ENCODE measurements at places on chromosomes 11 and 22.
A peak's percentile ranks its signal among the peaks of the same experiment; 100 is the strongest.

GRCh38 chr22:50074056-50074455 lies 11.2 kb downstream of the MLC1 start:
- no peak for DNase-seq

- no peak for DNase-seq
Measured at GRCh38 chr11:65381716-65382032, 772 bp downstream of the SLC25A45 start.

DNA sequence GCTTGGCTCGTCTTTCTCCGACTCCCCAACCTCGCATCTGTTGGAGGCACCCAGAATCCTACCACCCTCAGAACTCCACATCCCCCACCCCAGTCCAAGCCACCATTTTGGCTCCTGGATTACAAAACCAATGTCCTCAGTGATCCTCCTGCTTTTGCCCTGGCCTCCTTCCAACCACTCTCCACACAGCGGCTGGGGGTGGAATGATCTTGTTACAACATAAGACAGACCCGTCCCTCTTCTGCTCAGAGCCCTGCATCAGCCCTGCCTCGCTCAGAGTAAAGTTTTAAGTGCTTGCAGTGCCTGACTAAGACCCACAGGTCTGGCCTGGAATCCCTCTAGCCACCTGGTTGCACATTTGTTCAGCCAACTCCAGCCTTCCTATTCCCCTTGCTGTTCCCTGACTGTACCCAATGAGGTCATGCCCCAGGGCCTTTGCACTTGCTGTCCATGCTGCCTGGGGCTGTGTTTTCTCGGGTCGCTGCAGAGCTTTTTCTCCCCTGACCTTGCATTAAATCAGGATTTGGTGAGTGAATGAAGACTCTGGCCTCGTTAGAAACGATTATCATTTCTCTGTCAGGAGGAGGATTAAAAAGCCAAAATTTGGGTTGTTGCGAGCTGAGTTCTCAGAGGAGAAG lies 67.3 kb downstream of the IGF2 start:
- no peak for DNase-seq

GRCh38 chr11:120774591-120775386 lies 249.1 kb upstream of the TBCEL start:
- no peak for DNase-seq

GRCh38 chr22:17920992-17921650 lies 103.2 kb downstream of the MICAL3 start:
- no peak for DNase-seq

DNA sequence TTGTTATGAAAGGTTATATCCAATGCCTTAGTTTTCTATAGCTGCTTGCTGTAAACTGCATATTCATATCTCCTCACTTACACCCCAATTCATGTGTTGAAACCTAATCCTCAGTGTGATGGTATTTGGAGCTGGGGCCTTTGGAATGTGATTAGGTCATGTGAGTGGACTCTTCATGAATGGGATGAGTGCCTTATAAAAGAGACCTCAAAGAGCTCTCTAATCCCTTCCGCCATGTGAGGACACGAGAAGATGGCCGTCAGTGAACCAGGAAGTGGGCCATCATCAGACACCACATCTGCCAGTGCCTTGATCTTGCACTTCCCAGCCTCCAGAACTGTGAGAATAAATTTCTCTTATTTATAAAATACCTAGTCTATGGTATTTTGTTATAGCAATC lies 79.3 kb downstream of the CYP2R1 start:
- no peak for DNase-seq

GRCh38 chr11:31326470-31327148 lies 42.9 kb downstream of the DCDC1 start:
- no peak for DNase-seq

DNA sequence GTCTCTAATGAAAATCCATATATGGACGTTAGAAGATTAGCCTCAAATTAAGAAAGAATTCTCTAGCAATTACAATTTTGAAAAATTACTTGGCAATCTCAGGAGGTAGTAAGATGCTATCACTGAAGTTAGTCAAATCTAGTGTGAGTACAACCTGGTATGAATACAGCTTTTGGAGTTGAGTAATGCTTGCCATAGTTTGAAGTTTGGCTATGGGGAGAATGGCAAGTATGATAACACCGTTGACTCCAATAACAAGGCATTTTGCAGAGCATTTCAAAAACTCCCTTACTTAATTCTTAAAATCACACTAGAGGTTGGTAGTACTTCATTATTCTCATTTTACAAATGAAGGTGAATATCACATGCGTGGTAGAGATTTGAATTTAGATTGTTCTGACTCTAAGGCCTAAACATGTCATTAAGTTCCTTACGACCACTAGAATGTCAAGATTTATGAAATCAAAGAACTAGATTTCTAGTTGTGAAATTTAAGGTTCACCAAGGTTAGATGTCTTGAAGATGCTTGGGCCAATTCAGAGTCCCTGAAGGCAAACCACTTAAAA lies 355.4 kb downstream of the ETS1 start:
- DNase-seq, result no peak

DNA sequence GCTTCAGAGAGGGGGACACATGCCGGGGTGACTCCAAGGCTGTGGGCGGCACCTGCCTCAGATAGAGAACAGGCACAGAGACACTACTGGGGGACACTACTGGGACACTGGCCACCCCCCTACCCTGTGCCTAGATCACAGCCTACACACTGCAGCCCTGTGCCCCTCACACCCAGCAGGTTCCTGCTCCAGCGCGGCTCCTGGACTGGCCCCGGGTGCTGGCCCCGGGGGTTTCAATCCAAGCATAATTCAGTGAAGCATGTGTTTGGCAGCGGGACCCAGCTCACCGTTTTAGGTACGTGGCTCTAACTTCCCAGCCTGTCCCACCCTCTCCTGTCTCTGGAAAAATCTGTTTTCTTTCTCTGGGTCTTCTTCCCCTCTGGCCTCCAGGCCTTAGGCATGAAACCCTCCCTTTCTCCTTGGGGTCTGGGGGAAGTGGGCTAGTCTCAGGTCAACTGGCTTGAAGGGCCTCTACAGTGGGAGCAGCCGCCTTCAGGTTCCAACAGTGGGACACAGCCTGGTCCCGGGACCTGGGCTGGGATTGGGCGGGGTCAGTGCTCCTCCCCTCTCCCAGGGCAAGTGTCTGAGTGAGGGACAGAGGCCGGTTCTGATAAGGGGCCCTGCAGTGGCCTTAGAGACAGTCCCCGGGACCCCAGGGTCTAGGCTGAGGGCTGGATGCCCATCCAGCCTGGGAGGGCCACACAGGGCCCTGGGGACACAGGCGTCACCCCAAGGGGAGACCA lies 98.8 kb downstream of the CRYBB2 start:
- DNase-seq, result no peak

GRCh38 chr11:116339306-116340098 lies 433.3 kb downstream of the BUD13 start:
- DNase-seq, result no peak

GRCh38 chr11:46641639-46642038 lies 24.3 kb downstream of the ATG13 start:
- no peak for DNase-seq

DNA sequence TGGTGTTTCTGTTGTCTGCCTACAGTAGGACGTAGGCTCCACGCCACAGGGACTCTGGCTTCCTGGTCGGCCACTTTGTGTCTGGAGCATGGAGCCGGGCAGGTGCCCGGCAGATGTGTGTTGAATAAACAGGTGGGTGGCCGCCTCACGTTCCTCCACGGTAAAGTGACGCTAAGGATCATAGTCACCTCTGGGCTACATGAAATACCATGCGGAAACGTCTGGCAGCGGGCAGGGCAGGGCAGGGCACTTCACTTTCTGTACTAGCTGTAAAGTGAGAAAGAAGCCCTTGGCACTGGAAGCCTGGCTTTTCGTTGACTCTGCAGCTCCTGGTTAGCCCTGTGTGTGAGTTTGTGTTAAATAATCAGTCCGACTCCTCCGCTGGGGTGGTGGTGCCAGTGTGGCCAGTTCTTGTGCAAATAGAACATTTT lies 52.4 kb downstream of the MCM5 start:
- no peak for DNase-seq

- DNase-seq, result no peak
Measured at GRCh38 chr11:93905384-93905783, 55.0 kb upstream of the VSTM5 start.

DNA sequence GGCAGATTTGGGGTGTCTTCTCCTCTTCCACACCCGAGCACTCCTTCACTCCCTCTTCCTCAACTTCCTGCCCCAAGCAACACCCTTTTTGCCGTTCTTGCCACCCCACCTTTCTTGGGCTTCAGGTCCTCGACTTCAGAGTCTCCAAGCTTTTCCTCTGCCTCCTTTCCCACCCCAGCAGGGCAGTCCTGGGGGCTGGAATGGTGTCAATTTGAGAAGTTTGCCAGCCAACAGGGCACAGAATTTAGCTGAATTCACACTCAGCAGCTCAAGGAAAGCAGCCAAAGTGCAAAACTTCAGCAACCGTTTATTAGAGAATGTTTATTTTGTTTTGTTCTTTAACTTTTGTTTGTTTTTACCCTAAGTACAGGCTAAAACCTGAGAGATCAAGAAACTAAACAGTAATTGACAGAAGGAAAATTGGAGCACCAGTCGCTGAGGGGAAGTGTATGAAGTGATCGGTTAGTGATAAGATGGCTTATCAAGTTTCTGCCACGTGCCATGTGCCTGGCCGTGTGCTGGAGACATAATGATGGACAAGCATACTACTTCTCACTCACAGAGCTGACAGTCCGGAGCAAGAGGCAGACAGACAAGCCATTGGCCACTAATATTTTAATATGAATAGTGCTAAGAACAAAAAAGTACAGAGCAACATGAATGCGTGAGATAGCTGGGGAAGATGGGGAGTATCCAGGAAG lies 44.4 kb downstream of the AHNAK start:
- DNase-seq, result no peak

- DNase-seq, result no peak
Measured at GRCh38 chr22:32880061-32880460, 78.6 kb downstream of the TIMP3 start.

- DNase-seq, result no peak
Measured at GRCh38 chr11:30508594-30508993, 77.6 kb downstream of the MPPED2 start.

- no peak for DNase-seq
Measured at GRCh38 chr11:129143335-129143734, 48.8 kb downstream of the ARHGAP32 start.

- no peak for DNase-seq
Measured at GRCh38 chr11:110199184-110199981, 97.0 kb downstream of the RDX start.

DNA sequence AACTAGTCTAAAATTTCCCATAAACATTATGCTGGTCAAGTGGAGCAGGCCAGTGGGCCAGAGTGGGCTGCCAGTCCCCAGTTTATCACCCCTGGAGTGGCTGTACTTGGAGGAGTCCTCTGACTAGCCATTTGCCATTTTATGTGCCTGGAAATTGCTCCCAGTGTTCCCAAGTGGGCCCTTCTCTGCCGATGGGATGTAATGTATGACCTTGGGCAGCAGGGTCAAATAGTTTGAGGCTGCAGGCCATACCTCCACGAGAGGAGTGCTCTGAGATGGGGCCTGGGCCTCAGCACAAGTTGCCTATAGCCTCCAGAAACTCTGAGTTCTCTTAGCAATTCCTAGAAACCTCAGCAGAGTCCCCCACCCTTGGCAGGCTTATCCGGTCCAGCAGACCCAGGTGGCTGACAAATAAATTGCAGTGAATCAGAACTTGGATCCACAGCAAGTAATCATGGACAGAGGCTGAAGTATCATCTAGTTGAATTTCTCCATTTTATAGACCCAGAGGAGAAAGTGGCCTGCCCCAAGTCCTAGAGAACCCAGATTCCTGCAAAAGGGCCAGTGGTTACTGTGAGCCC lies 17.8 kb upstream of the PATZ1 start:
- DNase-seq, result no peak

GRCh38 chr22:50238755-50239154 lies 6.1 kb downstream of the TUBGCP6 start:
- no peak for DNase-seq

- no peak for DNase-seq
Measured at GRCh38 chr11:34758262-34758661, 137.4 kb downstream of the EHF start.

- peak; percentile 50 for DNase-seq
Measured at GRCh38 chr11:6604081-6604626, 580 bp downstream of the ILK start.

DNA sequence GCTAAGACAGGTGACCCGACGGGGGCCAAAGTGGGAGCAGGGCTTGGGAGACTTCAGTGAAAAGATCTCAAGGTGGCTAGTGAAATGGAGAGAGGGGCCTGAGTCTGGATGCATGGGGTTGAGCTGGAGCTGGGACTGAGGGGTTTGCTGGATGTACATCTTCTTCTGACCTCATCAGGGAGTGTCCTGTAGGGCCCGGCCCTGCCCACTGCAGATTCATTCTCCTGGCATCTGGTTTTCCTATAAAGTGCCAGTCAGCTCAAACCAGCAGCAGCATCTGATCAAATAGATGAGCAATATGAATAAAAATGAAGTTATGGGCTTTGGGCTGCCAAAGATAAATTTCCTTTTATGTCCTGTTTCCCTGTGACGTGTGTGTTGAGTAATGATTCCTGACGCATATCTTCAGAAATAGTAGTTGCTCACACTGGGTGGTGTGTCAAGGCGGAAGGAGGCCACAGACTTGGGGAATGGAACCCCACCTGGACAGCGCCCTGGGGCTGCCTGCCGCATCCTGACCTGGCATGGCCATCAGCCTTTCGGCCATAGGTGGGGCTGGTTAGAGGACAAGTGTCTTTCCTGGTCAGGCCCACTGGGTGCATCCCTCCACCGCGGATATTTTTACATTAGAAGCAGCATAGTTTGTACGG lies 135.4 kb downstream of the OSBP2 start:
- DNase-seq, result no peak

GRCh38 chr22:47605886-47606285 lies 843.4 kb downstream of the TBC1D22A start:
- no peak for DNase-seq

DNA sequence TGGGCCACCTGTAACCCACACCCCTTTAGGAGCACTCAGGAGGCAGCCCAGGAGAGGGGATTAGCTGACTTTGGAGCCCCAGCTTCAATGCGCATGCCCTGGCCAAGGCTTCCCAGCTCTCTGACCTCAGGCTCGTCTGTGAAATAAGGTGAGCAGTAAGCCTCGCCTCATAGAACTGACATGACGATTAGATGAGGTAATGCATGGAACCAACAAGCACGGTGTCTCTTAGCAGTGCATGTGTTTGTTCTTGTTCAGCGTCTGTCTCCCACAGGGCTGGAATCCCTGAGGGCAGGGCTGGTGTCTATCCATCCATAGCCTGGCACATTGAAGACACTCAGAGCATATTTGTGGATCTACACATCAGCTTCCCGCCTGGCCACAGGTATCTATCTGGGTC lies 415.4 kb downstream of the MN1 start:
- no peak for DNase-seq

GRCh38 chr22:38689651-38690050 lies 7.9 kb downstream of the TOMM22 start:
- no peak for DNase-seq

- DNase-seq, result peak; percentile 62
Measured at GRCh38 chr11:69158301-69159149, 2.8 kb downstream of the SMIM38 start.

DNA sequence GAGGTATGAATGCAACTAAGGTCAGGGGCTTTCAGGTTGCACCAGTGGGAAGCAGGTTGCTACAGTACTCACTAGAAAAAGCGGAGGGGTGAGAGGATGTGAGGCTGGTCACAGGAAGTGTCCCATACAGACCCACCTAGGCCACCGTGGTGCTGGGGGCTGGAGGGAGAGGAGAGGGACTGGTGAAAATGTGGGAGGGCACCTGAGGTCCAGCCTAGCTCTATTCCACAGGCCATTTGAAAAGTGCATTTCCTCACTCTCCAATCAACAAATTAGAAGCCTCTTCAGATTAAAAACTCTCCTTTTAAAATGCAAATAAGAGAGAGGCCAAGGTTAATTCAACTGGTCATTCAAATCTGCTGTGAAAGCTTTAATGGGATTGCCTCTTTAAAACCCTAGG lies 38.6 kb upstream of the NCAM1 start:
- no peak for DNase-seq

- DNase-seq, result no peak
Measured at GRCh38 chr11:44324749-44325525, 15.0 kb upstream of the ALX4 start.
